ENCODE measurements at places on chromosomes 2 and 18. TPM values are rescaled to one million over a fixed set of nuclear protein-coding genes. Genes with fewer than 3 reads are reported as not detected.

DNA sequence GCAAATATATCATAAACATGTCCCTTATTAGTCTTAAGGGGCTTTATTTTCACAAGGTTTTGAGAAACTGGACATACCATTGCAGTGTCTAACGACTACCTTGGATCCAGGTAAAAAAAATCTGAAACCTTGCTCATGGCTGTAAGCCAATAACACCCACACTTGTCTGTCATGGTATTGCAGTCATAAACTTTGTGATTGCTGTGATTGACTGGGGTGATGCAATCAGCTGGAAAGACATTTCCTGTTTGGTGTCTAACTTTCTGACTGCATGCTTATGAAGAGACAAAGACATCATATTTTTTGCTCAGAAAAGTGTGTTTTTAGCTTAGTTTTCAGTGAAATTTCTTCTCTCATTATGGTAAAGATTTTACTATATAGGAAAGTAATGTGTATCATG, 635.0 kb downstream of the TSN start:
- DNase-seq = peak; percentile 21

GRCh38 chr2:166167449-166167848, 39.6 kb upstream of the SCN1A start:
- no peak for DNase-seq

- DNase-seq = no peak
Measured at GRCh38 chr2:98378196-98378595, 31.9 kb downstream of the CNGA3 start.

GRCh38 chr18:50633992-50634391, 74.1 kb downstream of the MAPK4 start:
- no peak for DNase-seq

- no peak for DNase-seq
Measured at GRCh38 chr2:120432976-120433815, 87.3 kb downstream of the INHBB start.

GRCh38 chr18:24486684-24487083, 26.2 kb downstream of the HRH4 start:
- DNase-seq = no peak

The ACMSD gene
- not detected for total RNA-seq

The RNF152 gene
- total RNA-seq = 0.12 TPM

The MYOM1 gene
- total RNA-seq = 1.1 TPM

The CCDC85A gene
- not detected for total RNA-seq

The IL1R2 gene
- 8.2 TPM for total RNA-seq

The NGEF gene
- 0.55 TPM for total RNA-seq

The TBR1 gene
- 0.05 TPM for total RNA-seq

The LYG2 gene
- not detected for total RNA-seq

The LAMA3 gene
- total RNA-seq = 0.19 TPM

The CABYR gene
- 2.1 TPM for total RNA-seq

All from activated T-cell treated with anti-CD3 and anti-CD28 coated beads, Interleukin-2, amount 50 U/mL, for 72 hours (primary cell).